Fibroblast of villous mesenchyme (primary cell): ENCODE measurements at places on chromosomes 1 and 21. TPM values are rescaled to one million over a fixed set of nuclear protein-coding genes. Genes with fewer than 3 reads are reported as not detected.

ASCL5 gene
- not detected in 2 replicates for total RNA-seq

ZNF326 gene
- total RNA-seq = 9.3 and 12.1 TPM in 2 replicates

PLA2G2C gene
- not detected in 2 replicates for total RNA-seq

OR2AK2 gene
- total RNA-seq = under 0.01 TPM in 1 of 2 replicates, not detected in the other

S100A12 gene
- total RNA-seq = not detected in 2 replicates
